SW480 (cell line): ENCODE measurements at places on chromosomes 1 and 21.

DNA sequence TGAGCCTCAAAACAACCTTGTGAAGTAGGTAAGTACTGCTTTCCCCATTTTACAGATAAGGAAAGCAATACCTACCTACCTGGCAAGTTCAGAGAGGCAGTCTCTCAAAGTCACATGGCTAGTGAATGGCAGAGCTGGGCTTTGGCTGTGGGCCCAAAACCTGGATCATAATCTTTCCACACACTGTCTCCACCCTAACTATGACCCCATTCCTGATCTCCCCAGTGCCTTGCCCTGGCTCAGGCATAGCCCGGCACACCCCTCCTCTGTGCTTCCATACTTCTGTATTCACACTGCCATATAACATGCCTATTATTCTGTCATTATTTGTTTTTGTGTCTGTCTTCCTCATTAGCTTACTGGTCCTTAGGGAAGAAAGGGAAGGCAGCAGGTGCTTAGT lies 15.9 kb downstream of the GNG12 start:
- no peak for DNase-seq

DNA sequence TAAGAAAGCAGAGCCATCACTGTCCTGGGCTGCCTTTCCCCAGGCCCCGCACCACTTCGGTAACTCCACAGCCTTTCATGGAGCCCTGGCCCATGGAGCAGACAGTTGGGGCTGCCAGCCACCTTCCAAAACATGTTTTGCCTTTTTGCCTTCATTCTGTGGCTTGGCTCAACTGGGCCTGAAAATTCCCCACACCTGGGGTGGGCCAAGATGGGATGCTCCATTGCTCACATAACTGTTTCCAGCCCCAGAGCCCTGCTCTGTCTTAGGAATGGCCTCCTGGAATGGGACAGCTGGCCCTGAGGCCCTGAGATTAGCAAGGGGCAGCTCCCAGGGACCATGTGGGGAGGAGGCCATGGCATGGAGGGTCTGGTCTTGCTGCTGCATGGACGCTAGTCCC lies 10.9 kb upstream of the PRELP start:
- DNase-seq, result no peak

DNA sequence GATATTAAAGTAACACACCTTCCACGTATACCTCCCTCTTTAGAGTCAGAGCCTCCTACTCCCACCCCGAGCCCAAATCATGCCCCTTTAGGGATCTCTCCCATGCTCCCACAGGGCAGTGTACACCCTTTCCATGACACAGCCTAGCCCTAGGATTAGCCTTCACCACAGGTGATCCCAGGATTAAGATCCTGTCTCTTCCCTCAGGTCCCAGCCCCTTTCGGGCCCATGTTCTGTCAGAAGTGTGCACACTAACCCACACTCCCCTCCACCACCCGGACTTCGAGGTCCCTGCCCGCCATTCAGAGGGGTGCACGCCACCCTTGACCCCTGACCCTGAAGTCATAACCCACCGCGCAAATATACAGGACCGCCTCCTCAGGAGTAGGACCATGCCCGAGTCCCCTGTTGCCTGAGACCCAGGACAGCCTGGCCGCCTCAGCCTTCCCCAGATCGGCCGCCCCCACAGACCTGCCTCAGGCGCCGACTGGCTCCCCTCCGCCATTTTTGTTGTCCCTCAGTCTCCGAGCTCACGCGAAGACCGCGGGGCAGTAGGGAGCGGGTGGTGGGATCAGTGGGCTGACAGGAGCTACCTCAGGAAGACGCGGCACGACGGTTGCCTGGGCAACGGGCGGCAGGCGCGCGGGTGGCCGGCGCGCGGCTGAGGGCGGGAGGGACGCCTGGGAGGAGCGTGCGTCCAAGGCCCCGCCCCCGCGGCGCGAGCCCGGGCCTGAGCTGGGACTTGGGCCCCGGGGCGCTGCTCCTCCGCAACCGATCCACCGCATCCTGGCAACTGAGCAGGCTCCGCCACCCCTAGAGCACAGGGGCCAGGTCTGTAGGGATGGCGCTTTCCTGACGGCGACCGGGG lies at the start of gene AGBL4:
TSS of gene AGBL4 (minus strand) at position 663 of the 868 bp plus-strand sequence.
- DNase-seq, result peak; percentile 13

DNA sequence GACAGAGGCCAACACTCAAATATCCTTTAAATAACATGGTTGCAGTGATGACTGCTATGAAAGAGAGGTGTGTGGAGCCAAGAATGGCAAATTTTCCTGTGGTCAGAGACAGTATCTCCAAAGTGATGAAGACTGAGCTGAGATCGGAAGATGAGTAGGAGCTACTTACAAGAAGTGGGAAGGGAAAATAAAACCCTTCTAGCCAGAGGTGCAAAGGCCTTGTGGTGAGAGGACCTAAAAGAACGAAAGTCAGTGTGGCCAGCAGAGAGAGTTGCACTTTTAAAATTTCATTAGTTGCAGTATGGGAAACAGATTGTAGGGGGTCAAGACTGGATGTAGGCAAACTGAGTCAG lies 17.8 kb downstream of the SLAMF7 start:
- DNase-seq, result no peak

- DNase-seq, result no peak
These were observed 7.8 kb downstream of the ABCD3 start for GRCh38 chr1:94425821-94426484.

- DNase-seq, result no peak
These were observed 11.6 kb upstream of the EPB41 start for GRCh38 chr1:28902738-28903137.

GRCh38 chr1:166489356-166489669 lies 322.5 kb upstream of the FAM78B start:
- no peak for DNase-seq

DNA sequence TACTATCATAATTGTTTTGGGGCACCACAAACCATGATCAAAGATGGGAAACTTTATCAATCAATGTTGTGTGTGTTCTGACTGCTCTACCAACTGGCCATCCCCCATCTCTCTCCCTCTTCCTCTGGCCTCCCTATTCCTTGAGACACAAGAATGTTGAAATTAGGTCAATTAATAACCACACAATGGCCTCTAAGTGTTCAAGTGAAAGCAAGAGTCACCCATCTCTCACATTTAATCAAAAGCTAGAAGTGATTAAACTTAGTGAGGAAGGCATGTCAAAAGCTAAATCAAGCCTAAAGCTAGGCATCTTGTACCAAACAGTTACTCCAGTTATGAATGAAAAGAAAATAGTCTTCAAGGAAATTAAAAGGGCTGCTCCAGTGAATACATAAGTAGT lies 390.3 kb upstream of the NFIA start:
- no peak for DNase-seq

DNA sequence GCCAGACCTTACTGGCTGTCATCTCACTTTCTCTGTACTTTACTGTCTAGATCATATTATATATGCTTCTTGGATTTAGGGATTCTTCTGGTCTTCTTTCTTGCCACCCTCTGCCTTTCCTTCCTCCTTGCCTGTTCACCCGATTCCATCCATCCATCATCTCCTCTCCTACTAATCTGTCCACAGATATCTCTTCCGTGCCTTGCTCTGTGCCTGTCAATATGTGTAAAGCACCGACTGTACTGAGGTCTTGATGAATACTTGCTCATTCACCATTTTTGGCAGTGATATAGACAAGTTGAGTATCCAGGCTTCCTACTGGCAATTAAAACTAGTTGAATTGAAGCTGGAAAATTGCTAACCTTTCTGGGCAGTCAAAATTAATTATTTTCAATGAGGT lies 8.1 kb downstream of the FMN2 start:
- DNase-seq, result no peak

- DNase-seq, result peak; percentile 6
These were observed 283.7 kb downstream of the ZNF648 start for GRCh38 chr1:181777812-181778211.

- DNase-seq, result no peak
These were observed 130.8 kb downstream of the BRINP2 start for GRCh38 chr1:177301425-177302124.

DNA sequence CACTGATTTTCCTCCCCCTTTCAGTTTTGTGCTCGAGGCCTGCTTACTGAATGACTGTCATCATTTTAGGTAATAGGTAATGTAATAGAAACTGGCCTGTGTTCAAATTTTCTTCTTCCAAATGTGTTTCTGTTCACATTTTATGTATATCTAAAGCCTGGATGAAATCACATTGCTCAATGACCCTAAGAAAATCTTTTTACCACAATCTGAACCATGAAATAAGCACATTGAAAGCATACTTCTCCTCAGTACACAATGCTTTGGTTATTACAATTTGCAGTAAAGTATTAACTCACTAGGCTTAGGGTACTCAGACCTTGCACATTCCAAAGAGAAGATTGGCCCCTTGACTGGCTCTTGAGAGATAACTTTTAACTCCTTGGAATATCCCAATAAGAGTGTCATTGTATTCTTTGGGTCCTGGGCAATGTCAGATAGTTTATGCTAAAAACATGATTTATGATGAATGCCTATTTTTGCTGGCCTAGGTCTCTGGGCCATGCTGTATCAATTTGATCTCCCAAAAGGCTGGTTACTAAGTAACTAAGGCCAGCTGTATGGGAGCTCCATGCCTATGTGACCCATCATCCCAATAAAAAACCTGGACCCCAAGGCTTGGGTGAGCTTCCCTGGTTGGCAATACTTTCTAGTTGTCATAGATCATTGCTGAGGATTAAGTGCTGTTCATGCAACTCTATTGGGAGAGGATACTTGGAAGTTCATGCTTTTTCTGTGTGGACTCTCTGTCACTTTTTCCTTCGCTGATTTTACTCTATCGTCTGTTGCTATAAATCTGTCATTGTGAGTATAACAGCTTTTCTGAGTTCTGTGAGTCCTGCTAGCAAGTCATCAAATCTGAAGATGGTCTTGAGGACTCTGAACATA lies 293.9 kb downstream of the GRIK1 start:
- no peak for DNase-seq

DNA sequence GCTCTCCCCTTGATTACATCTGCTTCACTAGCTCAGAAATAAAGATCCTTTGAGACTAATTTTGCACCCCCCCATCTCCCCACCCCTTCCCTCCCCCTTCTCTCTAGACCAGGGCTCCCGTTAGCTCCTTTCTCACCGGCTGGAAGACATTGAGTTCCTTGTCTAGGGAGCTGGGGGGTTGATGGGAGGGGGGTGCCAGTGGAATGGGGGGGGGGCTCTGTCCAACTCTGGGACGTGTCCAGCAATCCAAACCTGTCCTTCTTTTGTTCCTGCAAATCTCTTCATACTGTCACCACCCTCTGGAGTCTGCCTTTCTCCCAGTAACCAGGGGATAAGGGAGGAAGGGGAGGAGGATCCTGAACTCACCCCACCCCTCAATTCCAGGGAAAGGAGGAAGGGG lies 61.9 kb downstream of the RHBG start:
- DNase-seq, result no peak

GRCh38 chr1:196677781-196678509 lies 26.1 kb downstream of the CFH start:
- DNase-seq, result no peak

DNA sequence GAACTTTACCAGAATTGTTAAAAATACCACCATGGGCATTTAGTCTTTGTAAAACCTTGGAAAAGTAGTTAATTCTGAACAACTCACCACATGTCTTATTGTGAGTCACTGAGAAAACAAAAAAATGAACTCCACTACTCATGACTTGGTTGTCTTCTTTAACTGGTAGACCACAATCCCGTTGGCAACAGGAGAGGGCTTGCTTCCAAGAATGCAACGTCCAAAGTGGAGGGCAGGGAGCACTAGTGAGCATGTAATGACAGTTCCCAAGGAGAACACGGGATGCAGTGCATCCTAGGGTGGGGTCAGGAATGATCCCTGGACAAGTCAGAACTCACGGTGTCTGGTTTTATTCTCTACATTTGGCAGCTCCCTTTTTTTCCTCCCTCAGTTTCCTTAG lies 15.2 kb upstream of the HMCN1 start:
- DNase-seq, result peak; percentile 21

GRCh38 chr1:89732643-89733222 lies 88.1 kb upstream of the LRRC8D start:
- no peak for DNase-seq

- no peak for DNase-seq
These were observed 1136.4 kb downstream of the MRPL39 start for GRCh38 chr21:24470852-24471251.

GRCh38 chr1:115323366-115324004 lies 14.6 kb downstream of the NGF start:
- DNase-seq, result no peak
